PC-3 (cell line): ENCODE measurements at places on chromosomes 1 and 21. TPM values are rescaled to one million over a fixed set of nuclear protein-coding genes. Genes with fewer than 3 reads are reported as not detected.

DNA sequence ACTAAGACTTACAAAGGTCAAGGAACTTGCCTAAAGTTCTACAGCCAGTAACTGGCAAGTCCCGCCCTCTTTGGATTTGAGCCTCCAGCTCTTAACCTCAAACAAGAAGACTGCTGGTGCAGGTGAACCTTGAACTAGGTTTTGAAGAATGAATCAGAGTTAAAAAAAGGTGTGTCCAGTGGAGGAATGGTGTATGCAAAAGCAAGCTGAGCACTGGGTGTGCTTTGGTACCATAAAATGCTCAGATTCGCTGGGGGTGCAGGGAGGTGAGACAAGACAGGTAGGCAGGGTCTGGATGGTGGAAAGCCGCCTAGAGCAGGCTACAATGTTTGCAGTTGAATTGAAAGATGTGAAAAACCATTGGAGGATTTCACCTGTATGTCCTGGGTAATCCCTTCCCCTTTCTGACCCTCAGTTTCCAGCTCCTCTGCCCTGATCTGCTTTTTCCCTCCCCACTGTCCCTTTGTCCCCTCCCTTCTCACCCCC, 39.8 kb downstream of the FOXD2 start:
- peak; percentile 57 for DNase-seq

- peak; percentile 66 for DNase-seq
Measured at GRCh38 chr1:246005067-246005466, 502.0 kb downstream of the SMYD3 start.

DNA sequence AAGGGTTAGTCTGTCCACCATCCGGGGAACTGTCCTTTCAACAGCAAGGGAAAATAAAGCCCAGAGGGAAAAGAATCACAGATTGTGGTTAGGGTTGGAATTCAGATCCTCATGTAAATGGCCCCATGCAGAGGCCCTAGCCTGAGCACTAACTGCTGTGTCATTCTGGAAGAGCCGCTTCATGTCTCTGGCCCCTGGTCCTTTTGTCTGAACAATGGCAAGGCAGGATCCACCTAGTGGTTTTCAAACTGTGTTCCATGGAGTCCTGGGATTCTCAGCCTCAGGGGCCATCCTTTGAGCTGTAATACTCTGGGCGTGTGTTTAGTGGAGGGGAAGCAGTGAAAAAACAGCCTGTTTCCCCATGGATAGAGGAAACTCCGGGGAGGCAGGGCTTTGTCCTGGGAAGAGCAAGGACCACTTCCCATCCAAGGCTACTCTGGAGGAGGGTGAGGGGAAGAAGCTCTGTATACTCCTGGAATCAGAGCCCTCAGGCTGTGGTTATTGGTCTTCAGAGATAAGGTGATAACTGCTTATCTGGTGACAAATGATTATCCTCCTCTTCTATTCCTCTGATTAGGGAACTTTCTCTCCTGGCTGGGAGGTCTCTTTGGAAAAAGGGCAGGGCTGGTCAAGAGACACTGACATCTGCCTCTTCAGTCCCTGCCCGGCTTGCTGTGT, 19.2 kb downstream of the PAX7 start:
- no peak for DNase-seq

- DNase-seq = no peak
Measured at GRCh38 chr21:37455504-37455911, 88.9 kb downstream of the DYRK1A start.

GRCh38 chr1:224544346-224545110, 71.6 kb upstream of the CNIH3 start:
- DNase-seq = no peak

GRCh38 chr1:172244865-172245264, 175.6 kb upstream of the C1orf105 start:
- no peak for DNase-seq

- peak; percentile 87 for DNase-seq
Measured at GRCh38 chr1:152533327-152533938, 19.2 kb downstream of the CRCT1 start.

- no peak for DNase-seq
Measured at GRCh38 chr1:204191456-204191855, 4.8 kb downstream of the KISS1 start.

DNA sequence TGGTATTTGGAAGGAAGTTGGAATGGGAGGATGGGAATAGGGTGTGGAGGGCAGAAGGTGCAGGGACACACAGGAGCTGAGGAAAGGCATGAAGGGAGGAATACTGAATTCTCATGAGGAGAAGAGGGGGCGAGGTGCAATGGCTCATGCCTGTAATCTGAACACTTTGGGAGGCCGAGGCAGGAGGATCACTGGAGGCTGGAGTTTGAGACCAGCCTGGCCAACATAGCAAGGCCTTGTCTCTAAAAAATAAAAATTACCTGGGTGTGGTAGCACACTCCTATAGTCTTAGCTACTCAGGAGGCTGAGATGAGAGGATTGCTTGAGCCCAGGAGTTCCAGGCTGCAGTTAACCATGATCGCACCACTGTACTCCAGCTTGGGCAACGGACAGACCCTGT, 117.3 kb downstream of the DTL start:
- DNase-seq = no peak

- DNase-seq = no peak
Measured at GRCh38 chr1:159994896-159995295, 36.9 kb downstream of the PIGM start.

DNA sequence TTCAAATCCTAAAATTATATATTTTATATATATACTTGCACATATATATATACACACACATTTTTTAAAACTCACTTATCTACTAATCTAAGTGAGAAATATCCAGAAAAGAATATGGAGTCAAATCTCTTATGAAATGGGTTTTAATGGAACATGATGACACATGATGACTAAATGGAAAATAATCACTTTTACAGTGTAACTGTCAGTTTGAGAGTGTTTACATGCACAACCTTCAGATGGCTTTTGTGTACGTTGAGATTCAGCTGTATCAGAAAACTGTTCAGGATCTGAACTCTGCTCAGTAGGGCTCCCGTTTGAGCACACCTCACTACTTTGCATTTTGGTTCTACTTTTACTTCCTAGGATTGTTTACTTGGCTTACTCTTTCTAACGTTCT, 189.8 kb downstream of the DNAH14 start:
- DNase-seq = peak; percentile 67

GRCh38 chr1:41807390-41807789, 111.3 kb downstream of the HIVEP3 start:
- DNase-seq = no peak

DNA sequence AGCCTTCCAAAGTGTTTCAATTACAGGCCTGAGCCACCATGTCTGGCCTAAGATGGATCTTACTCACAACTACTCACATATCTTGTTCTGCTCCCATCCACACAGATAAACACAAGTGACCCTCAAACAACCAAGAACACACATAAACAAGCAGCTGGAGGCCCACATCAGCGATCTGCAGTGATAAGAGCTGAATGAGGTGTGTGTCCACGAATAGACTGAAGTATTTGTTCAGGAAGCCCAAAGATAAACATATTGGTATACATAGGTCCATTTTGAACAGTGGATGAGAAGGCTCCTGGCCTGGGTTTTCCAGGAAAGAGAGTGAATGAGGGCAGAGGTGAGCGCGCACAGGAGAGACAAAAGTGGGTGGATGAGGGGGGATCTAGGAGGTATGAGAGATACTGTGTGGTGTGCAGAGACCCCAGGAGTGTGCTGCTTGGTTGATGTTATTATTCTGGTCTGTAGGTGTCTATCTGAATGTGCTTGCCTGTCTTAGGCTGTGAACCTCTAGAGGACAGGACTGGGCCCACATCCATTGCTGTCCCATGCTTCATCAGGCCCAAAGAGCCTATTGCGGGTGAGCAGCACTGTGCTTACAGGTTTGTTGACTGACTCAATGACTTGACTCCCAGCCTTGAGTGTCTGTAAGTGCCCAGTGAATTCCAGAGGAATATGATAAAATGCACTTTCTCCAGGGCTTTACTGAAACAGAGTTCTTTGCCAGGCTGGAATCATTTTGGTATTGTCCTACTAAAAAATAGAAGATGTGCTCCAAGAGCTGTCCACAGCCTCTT, 79.9 kb upstream of the ATP1A1 start:
- no peak for DNase-seq

DNA sequence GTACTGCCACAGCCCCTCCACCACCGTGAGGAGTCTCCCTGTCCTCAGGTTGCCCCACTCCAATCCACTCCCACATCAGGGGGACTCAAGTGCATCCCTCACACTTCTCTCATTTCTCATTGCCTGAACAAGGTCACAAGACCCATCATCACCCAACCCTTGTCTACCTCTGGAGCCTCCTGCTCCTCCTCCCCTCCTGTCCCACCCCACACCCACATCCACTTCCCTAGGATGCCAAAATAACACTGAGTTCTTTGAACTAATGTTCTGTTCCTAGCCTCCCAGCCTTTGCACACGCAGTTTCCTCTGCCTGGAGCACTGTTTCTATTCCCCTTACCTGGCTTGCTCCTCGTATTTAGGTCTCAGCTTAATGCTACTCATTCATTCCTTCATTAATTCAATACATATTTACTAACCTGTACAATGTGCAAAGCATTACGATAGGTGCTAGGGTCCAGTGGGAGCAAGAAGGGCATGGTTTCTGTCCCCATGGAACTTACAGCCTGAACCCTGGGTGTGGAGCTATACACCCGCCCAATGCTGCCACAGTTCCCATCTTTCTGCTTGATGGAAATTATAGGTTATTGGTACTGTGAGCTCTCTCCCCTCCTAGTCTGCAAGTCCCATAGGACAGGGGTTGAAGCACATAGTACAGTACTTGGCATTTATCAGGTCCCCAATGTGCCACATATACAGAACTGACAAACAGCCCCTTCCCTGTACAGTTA, 96.1 kb upstream of the GRIK3 start:
- DNase-seq = no peak

- no peak for DNase-seq
Measured at GRCh38 chr1:182633657-182634281, 29.6 kb upstream of the RGS16 start.

- no peak for DNase-seq
Measured at GRCh38 chr1:20336105-20336605, 45.5 kb downstream of the VWA5B1 start.

DNA sequence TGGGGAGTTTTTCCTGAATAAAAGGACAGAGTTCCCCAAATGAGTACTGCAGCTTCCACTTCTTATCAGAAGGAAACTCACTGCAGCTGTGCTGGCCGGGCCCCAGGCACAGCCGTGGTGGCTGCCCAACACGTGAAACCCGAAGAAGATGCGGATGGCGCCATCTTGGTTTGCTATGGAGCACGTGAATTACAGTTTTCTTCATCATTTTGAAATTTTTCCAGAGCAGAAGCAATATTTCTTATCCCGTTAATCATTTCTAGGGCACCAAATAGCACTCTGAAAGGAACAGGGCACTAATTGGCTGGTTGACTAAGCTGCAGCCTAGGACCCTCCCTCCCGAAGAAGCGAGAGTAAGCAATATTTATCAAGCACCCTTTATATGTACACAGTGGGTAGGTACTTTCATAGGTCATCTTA, 63.2 kb upstream of the EPS8L3 start:
- DNase-seq = no peak

- no peak for DNase-seq
Measured at GRCh38 chr1:177998696-177999631, 29.1 kb upstream of the SEC16B start.

- DNase-seq = no peak
Measured at GRCh38 chr1:248905662-248906008, 400 bp upstream of the PGBD2 start.

- no peak for DNase-seq
Measured at GRCh38 chr1:112144733-112145426, 155.4 kb upstream of the KCND3 start.

- DNase-seq = peak; percentile 68
Measured at GRCh38 chr1:38026592-38027200, 14.2 kb downstream of the UTP11 start.

DNA sequence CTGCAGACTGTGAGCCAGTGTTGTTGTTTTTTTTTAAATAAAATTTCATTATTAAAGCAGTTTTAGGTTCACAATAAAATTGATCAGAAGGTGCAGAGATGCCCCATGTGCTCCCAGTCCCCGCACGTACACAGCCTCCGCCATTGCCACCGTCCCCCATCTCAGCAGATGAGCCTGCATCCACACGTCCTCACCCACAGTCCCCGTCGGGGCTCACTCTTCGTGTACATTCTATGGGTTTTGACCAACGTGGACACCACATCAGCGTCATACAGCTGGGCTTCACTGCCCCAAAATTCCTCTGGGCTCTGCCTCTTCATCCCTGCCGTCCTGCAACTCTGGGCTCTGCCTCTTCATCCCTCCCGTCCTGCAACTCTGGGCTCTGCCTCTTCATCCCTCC, 11.6 kb upstream of the ARHGEF16 start:
- no peak for DNase-seq

DNA sequence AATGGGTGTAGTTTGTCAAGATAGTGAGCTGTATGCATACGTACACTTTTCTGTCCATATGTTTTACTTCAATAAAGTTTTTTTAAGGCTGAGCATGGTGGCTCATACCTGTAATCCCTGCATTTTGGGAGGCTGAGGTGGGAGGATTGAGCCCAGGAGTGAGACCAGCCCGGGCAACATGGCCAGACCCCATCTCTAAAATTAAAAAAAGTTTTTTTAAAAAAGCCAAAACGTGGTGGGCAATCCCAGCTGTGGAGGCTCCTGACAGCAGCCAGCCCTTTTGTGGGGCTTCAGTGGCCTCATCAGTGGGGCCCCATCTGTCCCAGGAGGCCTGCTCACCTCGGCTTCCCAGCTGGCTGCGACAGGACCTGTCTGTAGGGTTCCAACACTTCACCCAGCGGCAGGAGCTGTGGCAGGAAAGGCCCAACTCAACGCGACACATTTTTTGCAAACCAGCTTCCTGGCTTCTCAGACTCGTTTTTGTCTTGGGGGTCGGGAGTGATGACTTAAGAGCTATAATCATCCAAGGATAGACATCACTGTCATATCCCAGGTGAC, 56.9 kb upstream of the LBR start:
- DNase-seq = no peak

- DNase-seq = no peak
Measured at GRCh38 chr1:242770366-242770765, 245.9 kb upstream of the PLD5 start.

Gene FOXD3
- 0.17 TPM in 1 of 2 replicates, not detected in the other for total RNA-seq

Gene GBP1
- 1.0 and 1.2 TPM in 2 replicates for total RNA-seq

Gene SPATA46
- not detected in 2 replicates for total RNA-seq

Gene ICOSLG
- 11.6 and 14.8 TPM in 2 replicates for total RNA-seq

Gene IL19
- total RNA-seq = not detected in 2 replicates

Gene SEMA4A
- 5.8 and 13.1 TPM in 2 replicates for total RNA-seq

Gene FALEC
- 0.73 TPM in 1 of 2 replicates, not detected in the other for total RNA-seq

Gene CCDC190
- total RNA-seq = 0.62 TPM in 1 of 2 replicates, not detected in the other

Gene OR2T11
- total RNA-seq = not detected in 2 replicates

Gene SLC26A9
- total RNA-seq = not detected in 2 replicates

Gene KLHDC9
- 3.2 and 3.3 TPM in 2 replicates for total RNA-seq

Gene TIMM17A
- total RNA-seq = 50.9 and 57.7 TPM in 2 replicates

Gene SLFNL1
- 0.12 and 0.22 TPM in 2 replicates for total RNA-seq

Gene DVL1
- total RNA-seq = 626 and 813 TPM in 2 replicates

Gene KDF1
- 21.7 and 22.9 TPM in 2 replicates for total RNA-seq

Gene CRNN
- total RNA-seq = not detected in 2 replicates

Gene NPPB
- total RNA-seq = not detected in 2 replicates
